COR-L47 (cell line): ENCODE measurements at places on chromosomes 4 and X.

- peak; percentile 65 for DNase-seq
These were observed 6.7 kb upstream of the ART3 start for GRCh38 chr4:76067652-76068286.

- DNase-seq: no peak
These were observed 39.7 kb upstream of the OGT start for GRCh38 chrX:71493111-71493613.

- DNase-seq: no peak
These were observed 38.3 kb upstream of the KLHL8 start for GRCh38 chr4:87258677-87259076.

DNA sequence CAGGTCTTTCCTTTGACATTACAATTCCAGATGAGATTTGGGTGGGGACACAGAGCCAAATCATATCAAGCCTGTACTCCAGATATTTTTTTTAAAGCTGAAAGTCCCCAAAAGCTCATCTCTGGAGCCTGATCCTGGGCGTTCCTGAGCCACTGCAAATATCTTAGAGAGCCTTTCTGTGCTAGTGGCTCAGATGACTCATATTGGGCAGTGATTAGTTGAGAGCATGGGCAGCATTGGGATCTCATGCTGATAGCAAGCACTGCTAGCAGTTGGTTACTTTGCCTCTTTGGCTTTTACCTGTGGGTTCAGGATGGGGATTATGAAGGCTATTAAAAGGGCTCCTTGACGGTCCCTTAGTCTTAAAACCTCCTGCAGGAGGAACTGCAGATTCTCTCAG lies 51.4 kb upstream of the SCRG1 start:
- no peak for DNase-seq

DNA sequence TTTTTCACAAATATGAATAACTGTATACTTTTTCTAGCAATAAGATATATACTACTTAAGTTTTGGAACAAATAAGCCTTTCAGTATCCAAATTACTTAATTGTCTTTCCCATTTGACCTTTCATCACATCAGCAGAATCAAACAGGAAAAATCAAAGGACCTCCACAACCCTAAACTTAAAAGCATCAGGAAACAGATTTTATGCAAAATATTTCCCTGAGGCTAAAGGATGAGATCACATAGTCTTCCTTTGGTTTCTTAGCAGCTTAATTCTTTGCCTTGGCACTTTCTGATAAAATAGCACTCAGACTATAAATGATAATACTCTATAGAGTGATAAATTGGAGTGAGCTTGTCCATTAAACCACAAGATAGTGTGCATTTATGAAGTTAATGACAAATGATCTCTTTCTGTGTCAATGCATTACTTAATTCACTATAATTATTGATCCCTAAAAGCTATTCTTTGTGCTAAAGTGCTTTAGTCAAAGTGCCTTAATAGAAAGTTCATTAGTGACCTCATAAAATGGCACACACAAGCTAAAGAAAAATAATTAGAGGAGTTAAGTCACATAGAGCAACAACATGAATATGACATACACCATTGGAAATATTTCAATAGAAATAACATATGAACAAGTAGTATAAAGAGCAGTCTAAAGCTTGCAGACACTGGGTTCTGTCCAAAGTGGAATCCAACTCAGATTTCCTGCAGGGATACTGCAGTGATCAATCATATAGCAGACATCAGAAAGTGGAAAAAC lies 15.7 kb upstream of the NDST3 start:
- DNase-seq: no peak

GRCh38 chr4:40307627-40308497 lies 27.3 kb upstream of the CHRNA9 start:
- no peak for DNase-seq

DNA sequence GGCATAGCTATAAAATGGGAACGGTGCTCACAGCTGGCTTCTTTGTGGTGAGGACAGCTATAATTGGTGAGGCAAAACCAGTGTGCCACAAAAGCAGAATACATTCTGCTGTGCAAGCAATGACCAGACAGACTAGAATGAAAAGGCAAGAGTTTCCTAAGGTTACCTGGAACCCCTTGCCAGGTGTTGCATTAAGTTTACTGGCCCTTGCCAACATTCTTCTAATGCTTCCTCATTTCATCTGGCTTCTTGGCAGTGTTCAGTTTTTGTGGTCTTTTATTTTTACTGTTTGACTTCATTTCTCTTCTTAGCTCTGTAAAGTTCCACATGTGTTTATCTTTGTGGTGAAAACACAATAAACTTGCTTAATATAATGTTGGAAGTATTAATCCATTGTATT lies 131.4 kb downstream of the PTTG2 start:
- no peak for DNase-seq

GRCh38 chr4:14392378-14392777 lies 609.9 kb upstream of the CPEB2 start:
- no peak for DNase-seq
